ENCODE measurements at places on chromosomes 1 and 21. TPM values are rescaled to one million over a fixed set of nuclear protein-coding genes. Genes with fewer than 3 reads are reported as not detected.

S100B gene
- polyA plus RNA-seq: 16.8 TPM

DCST2 gene
- polyA plus RNA-seq: 1.1 TPM

CLDN19 gene
- not detected for polyA plus RNA-seq

NBPF26 gene
- polyA plus RNA-seq: 20.7 TPM

ASPM gene
- polyA plus RNA-seq: 0.31 TPM

OR2L3 gene
- not detected for polyA plus RNA-seq

- peaks cover 5% of the 10 kb centered on the region for H3K4me1 ChIP-seq
- no peak for DNase-seq
- no peaks in the 10 kb centered on the region for H3K27me3 ChIP-seq
- H3K4me3 ChIP-seq: no peak overlapping the region
- no peak overlapping the region for H3K27ac ChIP-seq
These were observed 8.6 kb downstream of the ITGB2 start for GRCh38 chr21:44912158-44912473.

GRCh38 chr1:238961790-238962189 lies 424.6 kb upstream of the CHRM3 start:
- H3K4me1 ChIP-seq: no peaks in the 10 kb centered on the region
- DNase-seq: no peak
- H3K4me3 ChIP-seq: no peak overlapping the region
- no peaks in the 10 kb centered on the region for H3K27me3 ChIP-seq
- no peak overlapping the region for H3K27ac ChIP-seq

DNA sequence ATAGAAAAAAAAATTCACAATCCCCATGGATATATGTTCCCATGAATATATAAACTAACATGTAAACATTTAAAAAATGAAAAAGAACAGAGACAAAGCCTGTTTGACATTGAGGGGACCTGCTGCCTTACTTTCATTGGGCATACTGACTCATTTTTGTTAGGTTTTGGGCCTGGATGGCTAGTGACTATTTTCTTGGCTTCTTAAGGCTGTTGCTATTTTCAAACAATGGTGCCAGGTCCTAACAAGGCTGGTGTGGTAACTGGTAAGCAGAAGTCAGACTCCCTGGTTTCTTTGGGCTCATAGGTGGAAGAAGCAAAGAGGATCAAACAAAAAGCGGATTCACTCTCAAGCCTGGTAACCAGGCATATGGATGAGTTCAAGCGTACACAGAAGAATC lies 51.0 kb downstream of the LAMC2 start:
- no peak overlapping the region for H3K27ac ChIP-seq
- DNase-seq: no peak
- peaks cover 7% of the 10 kb centered on the region for H3K4me1 ChIP-seq
- H3K27me3 ChIP-seq: no peaks in the 10 kb centered on the region
- H3K36me3 ChIP-seq: no peaks in the 10 kb centered on the region

GRCh38 chr1:111270771-111271463 lies 19.7 kb upstream of the CHIA start:
- no peak overlapping the region for H3K27ac ChIP-seq
- H3K36me3 ChIP-seq: no peaks in the 10 kb centered on the region
- DNase-seq: no peak

GRCh38 chr21:42079008-42079938 lies 8.2 kb downstream of the UMODL1 start:
- no peaks in the 10 kb centered on the region for H3K27me3 ChIP-seq
- H3K27ac ChIP-seq: no peak overlapping the region
- no peak for DNase-seq
- no peak overlapping the region for H3K4me3 ChIP-seq
- H3K4me1 ChIP-seq: no peaks in the 10 kb centered on the region

DNA sequence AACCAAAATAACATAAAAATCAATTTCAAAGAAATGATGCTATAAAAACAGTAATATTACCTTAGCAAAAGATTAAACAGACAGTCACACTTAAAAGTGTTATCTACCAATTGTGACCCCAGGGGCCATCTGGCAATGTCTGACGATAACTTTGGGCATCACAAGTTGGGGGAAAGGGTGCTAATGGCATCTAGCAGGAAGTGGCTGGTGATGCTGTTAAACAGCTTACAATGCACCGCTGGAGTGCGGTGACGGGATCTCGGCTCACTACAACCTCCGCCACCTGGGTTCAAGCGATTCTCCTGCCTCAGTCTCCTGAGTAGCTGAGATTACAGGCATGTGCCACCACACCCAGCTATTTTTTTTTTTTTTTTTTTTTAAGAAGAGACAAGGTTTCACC lies 27.6 kb downstream of the NUP133 start:
- no peak for DNase-seq
- no peaks in the 10 kb centered on the region for H3K36me3 ChIP-seq
- no peak overlapping the region for H3K4me3 ChIP-seq

DNA sequence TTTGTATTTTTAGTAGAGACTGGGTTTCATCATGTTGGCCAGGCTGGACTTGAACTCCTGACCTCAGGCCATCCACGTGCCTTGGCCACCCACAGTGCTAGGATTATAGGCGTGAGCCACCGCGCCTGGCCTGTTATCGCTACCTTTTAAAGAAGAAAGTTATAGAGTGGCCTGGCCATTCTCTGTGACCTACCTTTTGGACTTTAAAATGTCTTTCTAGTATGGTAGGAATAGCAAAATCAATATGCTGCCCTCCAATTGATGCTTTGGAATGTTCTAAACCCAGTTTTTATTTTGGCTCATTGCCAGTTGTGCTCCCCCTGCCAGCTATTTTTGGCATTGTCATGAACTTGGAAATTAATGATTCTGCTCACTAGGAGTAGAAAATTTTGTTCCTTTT lies 19.9 kb downstream of the HIPK1 start:
- no peaks in the 10 kb centered on the region for H3K36me3 ChIP-seq
- peaks cover 11% of the 10 kb centered on the region for H3K4me1 ChIP-seq
- no peak overlapping the region for H3K27ac ChIP-seq

DNA sequence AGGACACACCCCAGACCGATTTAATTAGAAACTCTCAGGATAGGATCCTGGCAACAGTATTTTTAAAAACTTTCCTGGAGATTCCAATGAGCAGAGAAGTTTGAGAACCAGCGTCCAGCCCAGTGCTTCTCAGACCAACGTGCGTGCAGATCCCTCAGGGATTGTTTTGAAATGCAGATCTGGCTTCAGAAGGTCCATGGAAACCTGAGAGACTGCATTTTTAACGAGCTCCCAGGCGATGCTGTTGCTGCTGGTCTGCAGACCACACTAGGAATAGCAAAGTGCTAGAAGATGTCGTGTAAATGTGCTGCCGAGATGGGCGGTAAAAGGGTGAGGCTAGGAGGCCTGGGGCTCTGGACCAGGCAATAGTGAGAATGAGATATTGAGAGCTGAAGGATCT lies 18.4 kb upstream of the CASQ1 start:
- DNase-seq: no peak
- H3K4me3 ChIP-seq: no peak overlapping the region
- H3K27me3 ChIP-seq: no peaks in the 10 kb centered on the region
- H3K4me1 ChIP-seq: no peaks in the 10 kb centered on the region

DNA sequence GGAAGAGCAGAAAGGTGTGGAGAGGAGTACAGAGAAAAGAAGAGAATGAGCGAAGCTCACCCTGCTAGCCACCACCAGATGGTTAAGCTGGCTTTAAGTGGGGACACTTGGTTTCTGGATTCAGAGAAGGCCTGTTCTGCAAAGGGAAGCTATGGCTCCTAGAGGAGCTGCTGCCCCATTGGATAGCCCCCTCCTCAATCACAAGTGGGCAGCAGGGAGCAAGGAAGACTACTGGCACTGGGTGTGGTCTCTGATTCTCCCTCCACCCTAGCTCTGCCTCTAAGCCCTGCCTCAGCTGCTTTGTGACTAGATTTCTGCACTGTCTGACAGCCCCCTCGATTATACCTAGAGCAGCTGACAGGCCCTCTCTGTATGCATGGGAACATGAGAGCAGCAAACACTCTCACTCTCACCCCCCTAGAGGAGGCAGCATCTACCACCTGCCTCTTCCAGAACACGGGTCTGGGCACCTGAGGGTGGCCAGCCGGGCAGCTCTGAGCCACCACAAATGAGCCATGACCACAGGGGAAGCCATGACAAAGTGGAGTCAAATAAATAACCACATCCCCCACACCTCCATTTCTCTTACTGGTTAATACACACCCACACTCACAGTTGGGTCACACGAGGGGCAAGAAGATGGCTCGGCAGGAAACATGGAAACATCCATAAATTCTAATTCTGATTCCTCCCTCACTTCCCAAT lies 13.6 kb downstream of the PLEKHA6 start:
- peaks cover 13% of the 10 kb centered on the region for H3K4me1 ChIP-seq
- H3K36me3 ChIP-seq: no peaks in the 10 kb centered on the region
- H3K27ac ChIP-seq: no peak overlapping the region
- no peak for DNase-seq

DNA sequence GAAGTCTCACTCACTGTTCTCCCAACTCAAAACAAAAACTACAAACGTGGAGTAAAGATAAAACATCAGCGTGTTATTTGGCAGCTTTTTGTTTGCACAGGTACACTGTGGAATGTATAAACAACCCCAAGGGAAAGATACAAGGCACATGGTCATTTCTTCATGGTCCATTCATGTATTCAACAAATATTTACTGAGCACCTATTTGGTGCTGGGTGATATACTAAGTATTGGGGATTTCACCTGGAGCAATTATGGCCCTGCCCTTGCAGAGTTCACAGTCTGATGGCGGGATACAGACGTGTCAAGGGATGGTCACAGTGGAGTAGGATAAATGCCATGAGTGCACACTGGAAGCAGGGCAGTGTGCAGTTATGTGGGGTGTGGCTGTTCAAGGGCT lies 136.1 kb downstream of the SPATA46 start:
- DNase-seq: no peak
- H3K27ac ChIP-seq: no peak overlapping the region
- no peaks in the 10 kb centered on the region for H3K27me3 ChIP-seq
- H3K4me1 ChIP-seq: no peaks in the 10 kb centered on the region
- no peaks in the 10 kb centered on the region for H3K36me3 ChIP-seq

DNA sequence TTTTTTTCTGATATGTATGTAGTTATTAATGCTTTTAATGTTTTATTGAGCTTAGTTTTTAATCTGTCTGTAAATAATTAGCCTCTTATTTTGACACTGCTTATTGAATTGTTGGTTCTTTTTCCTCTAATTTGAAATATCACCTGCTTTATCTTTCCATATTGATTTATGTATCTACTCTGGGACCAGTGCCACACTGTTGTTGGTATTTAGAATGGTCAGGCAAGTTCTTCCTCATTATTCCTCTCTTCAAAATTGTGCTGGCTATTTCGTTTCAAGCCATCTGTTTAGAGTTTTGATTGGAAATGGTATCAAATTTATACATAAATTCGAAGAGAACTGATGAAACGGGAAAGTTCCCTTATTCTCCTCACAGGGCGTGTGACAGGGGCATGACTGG lies 96.8 kb upstream of the APP start:
- no peaks in the 10 kb centered on the region for H3K27me3 ChIP-seq
- H3K4me3 ChIP-seq: no peak overlapping the region
- no peak for DNase-seq
- H3K4me1 ChIP-seq: no peaks in the 10 kb centered on the region
- H3K27ac ChIP-seq: no peak overlapping the region

GRCh38 chr1:222886194-222886854 lies 71.5 kb downstream of the DISP1 start:
- H3K4me3 ChIP-seq: no peak overlapping the region
- no peaks in the 10 kb centered on the region for H3K27me3 ChIP-seq
- H3K27ac ChIP-seq: no peak overlapping the region
- H3K4me1 ChIP-seq: no peaks in the 10 kb centered on the region
- H3K36me3 ChIP-seq: no peaks in the 10 kb centered on the region
- DNase-seq: no peak

- no peaks in the 10 kb centered on the region for H3K27me3 ChIP-seq
- H3K4me3 ChIP-seq: no peak overlapping the region
- no peak for DNase-seq
- no peaks in the 10 kb centered on the region for H3K36me3 ChIP-seq
These were observed 100.3 kb downstream of the PHTF1 start for GRCh38 chr1:113659035-113659434.

GRCh38 chr1:229085291-229085690 lies 185.6 kb upstream of the RAB4A start:
- H3K27me3 ChIP-seq: no peaks in the 10 kb centered on the region
- no peaks in the 10 kb centered on the region for H3K4me1 ChIP-seq
- DNase-seq: no peak

DNA sequence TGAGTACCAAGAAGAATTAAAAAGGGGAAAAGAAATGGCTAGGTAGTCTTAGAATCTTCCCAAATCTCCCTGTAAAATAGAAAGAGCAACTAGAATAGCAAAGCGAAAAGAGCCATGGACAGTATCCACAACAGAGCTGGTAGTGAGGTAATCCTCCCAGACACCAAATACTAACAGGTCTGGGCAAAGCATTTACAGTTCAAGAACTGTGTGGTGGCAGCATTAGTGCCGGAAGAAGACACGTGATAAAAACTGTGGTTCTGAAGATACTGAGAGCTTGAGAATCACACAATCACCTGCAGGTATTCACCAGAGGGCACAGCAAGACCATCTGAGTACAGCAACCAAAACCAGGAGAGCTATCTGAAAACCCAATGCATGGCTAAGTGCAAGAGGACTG lies 31.8 kb upstream of the OLIG2 start:
- H3K27ac ChIP-seq: no peak overlapping the region
- no peak overlapping the region for H3K4me3 ChIP-seq
- DNase-seq: no peak
- H3K4me1 ChIP-seq: no peaks in the 10 kb centered on the region

GRCh38 chr21:41868062-41868710 lies 11.0 kb downstream of the PRDM15 start:
- H3K36me3 ChIP-seq: no peaks in the 10 kb centered on the region
- H3K27me3 ChIP-seq: no peaks in the 10 kb centered on the region

- DNase-seq: no peak
- no peaks in the 10 kb centered on the region for H3K4me1 ChIP-seq
- H3K27ac ChIP-seq: no peak overlapping the region
- H3K4me3 ChIP-seq: no peak overlapping the region
These were observed 163.9 kb downstream of the HUNK start for GRCh38 chr21:32036756-32037155.

- DNase-seq: no peak
- H3K4me3 ChIP-seq: no peak overlapping the region
- H3K36me3 ChIP-seq: no peaks in the 10 kb centered on the region
- no peak overlapping the region for H3K27ac ChIP-seq
These were observed 114.6 kb downstream of the KAZN start for GRCh38 chr1:14713077-14713476.

- H3K36me3 ChIP-seq: no peaks in the 10 kb centered on the region
- DNase-seq: no peak
- no peak overlapping the region for H3K4me3 ChIP-seq
- no peaks in the 10 kb centered on the region for H3K27me3 ChIP-seq
- no peaks in the 10 kb centered on the region for H3K4me1 ChIP-seq
These were observed 92.3 kb upstream of the ETV3 start for GRCh38 chr1:157230500-157230899.

Data from ovary (tissue), 10 donors.